ENCODE measurements at places on chromosomes 6 and 20.

DNA sequence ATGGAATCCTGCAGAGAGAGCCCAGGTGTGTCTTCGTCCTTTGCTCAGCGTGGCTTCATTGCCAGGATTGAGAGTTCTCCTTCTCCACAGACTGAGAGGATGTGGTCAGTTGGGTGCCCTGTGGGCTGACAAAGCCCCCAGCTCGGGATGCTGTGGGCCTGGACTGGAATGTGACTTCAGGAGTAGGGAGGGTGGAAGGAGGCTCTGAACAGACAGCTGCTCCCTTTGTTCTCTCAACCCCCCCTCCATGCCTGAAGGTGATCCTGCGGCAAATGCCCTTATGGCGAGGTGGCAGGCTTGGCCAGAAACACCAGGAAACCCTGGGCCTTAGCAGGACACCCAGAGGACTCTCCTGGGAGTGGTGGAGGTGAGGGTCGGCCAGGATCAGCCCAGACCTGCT is 1.8 kb upstream of the CST5 start:
- DNase-seq = no peak

GRCh38 chr20:48171626-48172356 is 386.5 kb upstream of the SULF2 start:
- no peak for DNase-seq

- DNase-seq = peak; percentile 13
Observed at GRCh38 chr20:10316582-10316981, 98.0 kb downstream of the SNAP25 start.

DNA sequence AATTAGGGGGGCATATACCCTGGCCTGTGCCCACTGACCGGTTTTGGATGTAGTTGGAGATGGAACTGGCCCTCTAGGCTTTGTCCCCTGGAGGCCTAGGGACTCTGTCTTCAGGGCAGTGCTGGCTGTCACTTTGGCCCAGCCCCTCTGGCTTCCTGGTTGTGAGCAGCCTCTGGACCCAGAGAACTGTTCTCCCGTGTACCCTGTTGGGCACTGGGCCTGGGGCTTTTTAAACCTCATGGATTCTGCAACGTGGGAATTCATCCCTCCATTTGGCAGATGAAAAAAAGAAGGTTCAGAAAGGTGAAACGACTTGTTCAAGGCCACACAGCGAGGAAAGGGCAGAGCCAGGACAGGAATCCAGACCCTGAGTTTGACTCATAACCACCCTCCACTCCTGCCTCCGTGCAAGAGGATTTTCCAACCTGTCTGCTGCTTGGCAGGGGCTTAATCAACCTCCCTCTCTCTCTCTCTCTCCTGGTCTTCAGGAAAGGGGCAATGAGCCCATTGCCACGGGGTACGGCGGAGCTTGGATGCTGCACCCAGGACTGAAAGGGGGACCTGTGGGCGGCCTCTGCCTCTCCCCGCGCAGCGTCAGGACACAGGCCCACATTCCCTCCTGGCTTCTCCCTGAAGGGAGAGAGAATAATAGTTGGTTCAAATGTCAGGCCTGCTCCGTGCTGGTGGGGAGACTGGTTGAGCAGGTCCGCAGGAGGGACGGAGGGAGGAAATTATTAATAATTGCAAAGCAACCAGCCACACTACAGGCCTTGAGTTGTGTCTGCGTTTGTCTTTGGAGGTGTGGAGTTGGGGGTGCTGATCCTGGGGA is 56.0 kb downstream of the CEBPB start:
- no peak for DNase-seq

- no peak for DNase-seq
Observed at GRCh38 chr6:16487996-16488674, 249.7 kb downstream of the GMPR start.

All from T-helper 2 cell (primary cell).